ENCODE measurements at places on chromosomes 12 and 14. TPM values are rescaled to one million over a fixed set of nuclear protein-coding genes. Genes with fewer than 3 reads are reported as not detected.

DNA sequence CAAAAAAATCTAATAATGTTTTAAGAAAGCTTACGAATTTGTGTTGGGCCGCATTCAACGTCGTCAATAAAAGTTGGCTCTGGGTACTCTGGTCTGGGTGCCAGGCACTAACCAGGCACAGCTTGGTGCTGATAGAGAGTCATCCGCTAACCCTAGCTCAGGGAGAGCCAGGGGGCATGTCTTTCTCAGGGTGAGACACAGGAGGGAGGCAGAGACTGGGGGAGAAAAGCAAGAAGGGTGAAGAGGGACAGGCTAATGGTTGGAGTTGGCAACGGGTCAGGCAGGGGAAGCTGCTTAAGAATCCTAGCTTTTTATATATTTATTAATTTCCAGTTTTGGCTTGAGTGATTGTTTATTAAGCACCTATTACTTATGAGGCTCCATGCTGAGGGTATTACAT lies 105.0 kb downstream of the CMKLR1 start:
- no peak for DNase-seq

DNA sequence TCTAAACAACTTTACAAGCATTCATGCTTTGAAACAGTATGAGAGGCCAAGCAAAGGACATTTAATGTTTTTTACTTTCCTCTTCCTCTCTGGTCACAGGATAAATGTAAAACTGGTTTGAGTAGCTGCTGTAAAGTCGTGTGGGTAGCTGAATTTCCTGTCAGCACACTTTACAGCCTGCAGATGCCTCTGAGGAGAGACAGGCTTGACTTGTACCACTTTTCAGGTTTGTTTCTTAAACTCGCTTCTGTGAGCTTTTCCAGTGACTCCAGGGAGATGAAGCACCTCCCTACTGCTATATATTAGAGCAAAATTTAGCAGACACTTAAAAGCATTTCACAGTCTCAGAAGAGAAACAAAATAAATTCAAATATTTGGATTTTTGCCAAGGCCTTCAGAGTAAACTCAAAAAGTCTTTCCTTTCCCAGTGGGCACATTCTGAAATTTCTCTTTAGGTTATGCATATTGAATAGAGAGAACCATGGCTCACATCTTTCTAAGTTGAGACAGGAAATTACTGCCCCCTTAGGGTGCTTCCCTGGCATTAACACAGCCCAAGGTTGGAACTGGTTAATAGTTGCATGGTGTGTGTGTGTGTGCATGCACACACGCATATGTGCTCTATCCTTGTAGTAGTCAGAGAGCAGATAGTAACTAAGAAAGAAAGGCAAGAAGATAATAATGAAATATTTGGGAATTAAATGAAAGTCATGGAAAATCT lies 557.3 kb upstream of the MIS18BP1 start:
- DNase-seq, result peak; percentile 7

DNA sequence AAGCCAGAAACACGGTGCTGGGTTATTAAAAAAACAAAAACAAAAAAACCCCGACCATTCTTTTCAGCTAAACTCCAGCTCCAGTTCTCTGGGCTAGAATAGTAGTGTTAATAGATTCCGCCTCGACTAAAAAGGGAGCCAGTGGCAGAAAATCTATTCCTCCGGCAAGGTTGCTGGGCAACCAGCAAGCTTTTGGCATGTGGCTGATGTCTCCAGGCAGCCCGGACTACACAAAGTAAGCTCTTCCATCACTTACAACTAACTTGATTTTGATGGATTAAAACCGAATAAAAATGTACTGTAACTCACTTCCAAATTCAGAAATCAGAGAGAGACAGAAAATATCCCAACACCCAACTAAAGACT lies 126.4 kb upstream of the FOXN3 start:
- DNase-seq, result no peak

GRCh38 chr14:54105898-54106297 lies 149.3 kb upstream of the BMP4 start:
- no peak for DNase-seq

DNA sequence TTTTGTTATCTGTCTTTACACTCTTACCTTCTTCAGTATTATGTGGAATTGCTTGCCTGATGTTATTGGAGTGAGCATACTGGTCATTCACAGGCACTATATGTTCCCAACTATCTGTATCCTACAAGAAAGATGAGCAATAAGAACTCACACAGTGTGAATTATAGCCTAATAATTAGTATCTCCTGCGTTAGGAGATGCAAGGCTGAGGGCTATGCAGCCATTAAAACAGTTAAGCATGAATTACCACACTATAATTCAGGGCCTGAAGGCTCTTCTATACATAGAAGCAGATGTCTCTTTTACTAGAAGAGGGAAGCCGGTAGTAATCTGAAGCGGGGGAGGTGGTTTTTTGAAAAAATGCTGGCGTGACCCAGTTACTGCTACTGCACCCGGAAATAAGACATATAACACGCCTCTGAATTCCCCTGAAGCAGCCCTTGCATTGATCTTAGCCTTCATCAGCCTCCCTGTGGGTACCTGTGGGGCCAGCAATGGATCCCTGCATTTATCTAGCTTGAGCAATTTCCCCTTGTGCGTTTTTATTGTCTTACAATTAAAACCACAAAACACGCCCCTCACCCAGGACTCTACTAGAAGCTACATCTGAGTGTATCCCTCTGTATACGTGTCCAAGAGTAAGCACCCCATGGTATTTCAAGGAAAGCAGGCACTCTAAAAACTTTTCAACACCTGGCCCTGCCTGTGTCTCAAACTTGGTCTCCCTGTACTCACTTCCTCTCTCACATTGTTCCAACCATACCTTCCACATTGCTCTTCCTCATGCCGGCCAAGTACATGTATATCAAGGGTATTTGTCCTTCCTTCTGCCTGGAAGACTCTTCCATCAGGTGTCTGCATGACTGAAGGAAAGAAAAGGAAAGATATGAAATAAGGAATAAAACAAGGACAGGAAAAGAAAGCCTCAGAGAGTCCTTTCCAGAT lies 210.9 kb upstream of the ARID2 start:
- DNase-seq, result peak; percentile 9

GRCh38 chr14:22479132-22479531 lies 109.9 kb downstream of the DAD1 start:
- DNase-seq, result no peak

DNA sequence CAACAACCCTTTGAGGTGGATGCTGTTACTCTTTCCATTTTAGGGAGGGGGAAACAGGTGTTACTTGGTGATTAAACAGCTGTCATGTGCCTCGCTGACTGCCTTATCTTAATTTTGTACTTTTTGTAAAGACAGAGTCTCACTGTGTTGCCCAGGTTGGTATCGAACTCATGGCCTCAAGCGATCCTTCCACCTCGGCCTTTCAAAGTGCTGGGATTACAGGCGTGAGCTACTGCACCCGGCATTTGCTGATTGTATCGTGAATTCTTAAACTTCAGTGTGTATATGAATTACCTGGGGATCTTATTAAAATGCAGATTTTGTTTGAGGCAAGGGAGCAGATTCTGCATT lies 659 bp downstream of the PSMD9 start:
- DNase-seq, result no peak

GRCh38 chr12:74775276-74775675 lies 237.6 kb downstream of the ATXN7L3B start:
- no peak for DNase-seq

DNA sequence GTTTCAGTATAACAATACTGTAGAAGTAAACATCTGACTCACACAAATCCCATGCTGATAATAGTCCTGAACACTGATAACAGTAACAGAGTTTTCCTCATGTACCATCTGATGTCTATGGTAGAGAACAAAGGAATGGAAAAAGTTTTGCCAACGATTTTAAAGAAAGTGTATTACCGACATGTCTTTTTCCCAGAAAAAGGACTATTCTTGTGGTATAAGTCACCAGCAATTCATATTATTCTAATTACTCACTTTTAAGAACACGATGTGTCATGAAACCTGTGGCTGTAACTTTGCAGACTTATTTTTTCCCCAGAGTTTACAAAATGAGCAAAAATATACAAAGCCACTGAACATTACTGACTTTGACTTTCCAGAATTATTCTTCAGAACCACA lies 40.1 kb upstream of the DCN start:
- DNase-seq, result no peak

GRCh38 chr12:112543751-112544150 lies 125.0 kb downstream of the PTPN11 start:
- no peak for DNase-seq

- DNase-seq, result no peak
Measured at GRCh38 chr14:59275668-59276067, 87.2 kb downstream of the DAAM1 start.

- no peak for DNase-seq
Measured at GRCh38 chr12:64392221-64392620, 1.7 kb upstream of the C12orf56 start.

- DNase-seq, result peak; percentile 93
Measured at GRCh38 chr12:48957141-48958048, at the start of gene ARF3. ARF3 (minus strand) TSS chr12:48957487; CDS start chr12:48941095, 16,392 bp downstream.

GRCh38 chr12:101775816-101776215 lies 36.6 kb upstream of the SYCP3 start:
- no peak for DNase-seq

DNA sequence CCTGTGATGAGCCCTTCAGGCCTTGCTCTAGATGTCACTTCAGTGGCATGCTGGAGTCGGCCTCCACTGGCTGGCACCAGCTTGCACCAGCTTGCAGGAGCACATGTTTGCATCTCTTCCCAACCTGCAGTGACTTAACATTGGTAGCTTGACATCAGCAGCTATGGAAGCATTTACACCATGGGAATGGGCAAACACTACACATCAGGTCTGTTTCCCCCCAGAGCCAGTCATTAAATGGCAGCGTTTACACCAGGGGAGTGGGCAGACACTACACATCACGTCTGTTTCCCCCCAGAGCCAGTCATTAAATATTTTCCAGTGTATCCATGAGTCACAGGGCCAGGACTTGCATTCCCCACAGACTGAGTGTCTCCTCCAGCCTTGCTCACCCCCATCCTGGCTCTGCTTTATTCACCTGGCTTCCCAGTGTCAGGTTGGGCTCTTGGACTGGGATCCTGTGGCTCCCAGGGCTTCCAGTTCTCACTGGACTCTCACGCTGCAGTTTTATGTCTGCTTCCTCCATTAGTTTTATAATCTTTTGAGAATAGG lies 51.6 kb upstream of the VRK1 start:
- no peak for DNase-seq

DNA sequence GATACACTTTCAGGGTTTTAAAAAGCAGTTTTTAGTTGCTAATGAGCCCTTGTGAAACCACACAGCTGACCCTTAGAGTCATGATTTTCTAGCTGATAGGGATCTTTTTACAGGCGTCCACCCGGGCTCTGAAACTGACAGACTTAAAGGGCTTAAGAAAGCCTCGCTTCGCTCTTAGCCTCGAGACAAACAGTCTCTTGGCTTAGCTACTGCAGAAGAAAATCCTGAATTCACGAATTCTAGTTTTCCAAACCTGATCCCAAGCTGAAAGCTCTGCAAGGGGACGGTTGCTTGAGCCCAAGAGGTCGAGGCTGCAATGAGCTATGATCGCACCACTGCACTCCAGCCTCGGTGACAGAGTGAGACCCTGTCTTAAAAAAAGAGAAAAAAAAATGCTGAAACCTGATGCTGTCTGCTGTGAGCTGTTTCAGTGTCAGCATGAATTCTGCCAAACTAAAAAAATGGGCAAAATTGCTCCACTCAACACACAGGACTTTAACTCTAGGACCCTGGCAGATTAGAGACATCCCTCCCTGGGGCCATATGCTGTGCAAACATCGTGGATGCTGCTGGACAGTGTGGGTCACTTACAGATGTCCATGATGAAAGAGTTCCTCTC lies 3.1 kb upstream of the HPD start:
- peak; percentile 31 for DNase-seq

GRCh38 chr12:31574803-31575575 lies 15.9 kb downstream of the DENND5B start:
- DNase-seq, result no peak

DNA sequence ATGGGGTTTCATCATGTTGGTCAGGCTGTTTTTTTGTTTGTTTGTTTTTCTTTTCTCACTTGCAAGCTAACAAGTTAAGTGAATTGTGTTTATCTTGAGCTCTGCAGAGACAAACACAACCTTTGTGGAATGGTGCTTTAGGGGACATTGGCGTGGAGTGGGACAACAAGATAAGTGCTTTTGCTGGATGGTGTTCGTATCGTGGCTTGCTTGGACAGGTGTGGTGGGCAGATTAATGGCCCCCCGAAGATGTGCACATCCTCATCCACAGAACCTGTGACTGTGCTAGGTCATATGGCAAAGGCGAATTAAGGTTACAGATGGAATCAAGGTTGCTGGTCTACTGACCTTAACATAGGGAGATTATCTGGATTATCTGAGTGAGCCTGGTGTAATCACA lies 7.0 kb downstream of the MLXIP start:
- no peak for DNase-seq

DNA sequence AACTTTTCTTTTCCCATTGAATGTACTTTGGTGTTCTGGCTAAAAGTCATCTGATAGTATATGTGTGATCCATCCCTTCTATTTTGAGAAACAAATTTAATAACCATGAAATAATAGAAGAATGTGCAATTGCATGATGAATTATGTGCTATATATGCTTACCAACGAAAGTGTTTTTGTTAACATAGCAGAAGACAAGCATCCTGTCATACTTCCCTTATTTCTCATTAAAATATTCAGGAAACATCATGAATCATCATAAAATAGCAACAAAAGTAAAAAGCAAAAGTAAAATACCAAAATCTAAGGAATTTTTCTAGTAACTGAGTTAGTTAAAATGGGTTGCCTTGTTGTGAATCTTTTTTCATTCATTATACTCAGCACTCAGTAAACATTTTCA lies 409.0 kb upstream of the PDE3A start:
- no peak for DNase-seq

DNA sequence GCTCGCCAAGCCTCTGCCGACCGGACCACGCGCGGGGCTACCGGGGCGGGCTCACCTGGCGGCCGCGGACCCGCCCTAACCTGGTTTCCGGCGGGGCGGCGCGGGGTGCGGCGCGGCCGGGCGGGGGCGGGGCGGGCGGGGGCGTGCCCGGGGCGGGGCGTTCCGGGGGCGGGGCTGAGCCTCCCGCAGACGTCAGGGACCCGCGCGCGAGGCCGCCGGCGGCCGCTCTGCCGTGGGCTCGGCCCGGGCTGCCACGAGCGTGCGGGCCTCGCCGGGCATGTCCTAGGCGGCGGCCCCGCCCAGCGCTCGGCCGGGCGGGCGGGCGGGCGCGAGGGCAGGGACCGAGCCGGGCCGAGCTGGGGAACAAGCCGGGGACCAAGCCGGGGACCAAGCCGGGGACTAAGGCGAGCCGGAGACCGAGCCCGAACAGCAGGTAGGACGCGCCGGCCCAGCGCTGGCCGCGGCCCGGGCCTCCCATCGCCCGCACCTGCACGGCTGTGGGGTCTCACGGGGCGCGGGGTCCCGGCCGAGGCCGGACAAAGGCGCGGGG lies at the start of gene CEP170B:
TSS of gene CEP170B (plus strand) at position 188 of the 550 bp plus-strand sequence. CDS start 3,183 bp downstream, outside the sequence.
- DNase-seq, result no peak

The NKX2-1 gene
- not detected for polyA plus RNA-seq

The SPATS2 gene
- polyA plus RNA-seq, result 52.7 TPM

The DDN gene
- 75.3 TPM for polyA plus RNA-seq

The MYO1H gene
- 2.5 TPM for polyA plus RNA-seq

The CLEC14A gene
- 11.9 TPM for polyA plus RNA-seq

The TEX52 gene
- polyA plus RNA-seq, result 0.89 TPM

Data from renal cortex interstitium (tissue), 15 donors.